ENCODE measurements at places on chromosomes 12 and 14.
A peak's percentile ranks its signal among the peaks of the same experiment; 100 is the strongest.

GRCh38 chr12:62767946-62768345, 167.0 kb downstream of the PPM1H start:
- DNase-seq, result no peak

DNA sequence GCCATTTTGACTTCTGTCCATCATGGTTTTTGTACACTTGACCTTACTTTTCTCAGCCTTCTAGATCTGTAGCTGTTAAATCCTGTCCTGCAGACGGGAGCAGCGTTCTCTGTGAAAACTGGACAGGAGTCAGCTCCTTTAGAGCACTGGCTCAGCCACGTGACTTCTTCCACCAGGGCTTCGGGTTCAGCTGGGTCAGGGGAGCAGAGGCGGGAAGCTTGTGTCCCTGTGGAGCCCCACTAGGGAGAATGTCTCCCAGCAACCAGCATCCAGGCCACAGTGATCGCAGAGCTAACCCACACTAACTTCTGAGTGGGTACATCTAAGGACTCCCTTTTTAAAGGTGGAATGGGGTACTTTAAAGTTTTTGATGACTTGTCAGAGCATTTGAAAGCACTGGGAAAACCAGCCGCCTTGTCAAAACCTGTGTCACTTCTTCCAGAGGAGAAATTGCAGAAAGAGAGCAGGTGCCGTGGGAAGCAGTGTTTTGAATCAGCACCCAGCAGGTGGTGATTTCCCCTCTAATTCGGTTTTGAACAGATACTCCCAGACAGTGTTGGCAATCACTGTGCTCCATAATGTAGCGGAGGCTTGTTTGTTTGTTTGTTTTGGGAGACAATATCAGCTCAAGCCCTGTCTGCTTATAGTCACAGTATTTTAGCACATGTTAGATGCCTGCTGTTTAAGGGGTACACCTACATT, 17.9 kb downstream of the DERA start:
- DNase-seq, result no peak

DNA sequence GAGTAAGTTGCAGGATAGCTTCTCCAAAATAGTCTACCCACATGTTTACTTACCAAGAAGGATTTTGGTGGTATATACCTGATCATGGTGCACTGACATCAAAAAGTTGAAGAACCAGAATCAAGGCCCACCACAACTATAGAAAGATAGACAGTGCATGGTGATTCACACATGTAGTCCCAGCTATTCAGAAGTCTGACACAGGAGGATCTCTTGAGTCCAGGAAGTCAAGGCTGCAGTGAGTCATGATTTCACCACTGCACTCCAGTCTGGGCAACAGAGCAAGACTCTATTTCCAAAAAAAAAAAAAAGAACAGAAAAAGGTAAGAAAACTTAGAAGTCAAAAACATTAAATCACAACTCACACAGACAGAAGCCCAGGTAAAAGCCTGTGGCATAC, 422.2 kb upstream of the FOXG1 start:
- no peak for DNase-seq

DNA sequence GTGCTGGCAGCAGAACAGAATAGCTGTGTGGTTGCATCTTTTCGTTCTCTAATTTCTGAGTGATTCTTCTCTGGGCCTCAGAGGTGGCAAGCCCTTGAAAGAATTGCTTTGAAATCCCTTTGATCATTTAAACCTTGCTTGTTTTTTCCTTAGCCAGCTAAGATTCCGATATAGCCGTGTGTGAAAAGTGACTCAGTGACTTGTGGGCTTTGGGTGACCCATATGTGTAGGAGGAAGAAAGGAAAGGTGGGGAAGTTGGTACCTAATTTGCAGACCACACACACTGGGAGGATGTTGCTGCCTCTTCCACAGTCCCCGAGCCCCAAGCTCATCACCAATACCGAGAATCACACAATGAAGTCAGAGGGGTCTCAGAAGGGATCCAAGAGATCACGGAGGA, 18.8 kb downstream of the SLC24A4 start:
- DNase-seq, result no peak

DNA sequence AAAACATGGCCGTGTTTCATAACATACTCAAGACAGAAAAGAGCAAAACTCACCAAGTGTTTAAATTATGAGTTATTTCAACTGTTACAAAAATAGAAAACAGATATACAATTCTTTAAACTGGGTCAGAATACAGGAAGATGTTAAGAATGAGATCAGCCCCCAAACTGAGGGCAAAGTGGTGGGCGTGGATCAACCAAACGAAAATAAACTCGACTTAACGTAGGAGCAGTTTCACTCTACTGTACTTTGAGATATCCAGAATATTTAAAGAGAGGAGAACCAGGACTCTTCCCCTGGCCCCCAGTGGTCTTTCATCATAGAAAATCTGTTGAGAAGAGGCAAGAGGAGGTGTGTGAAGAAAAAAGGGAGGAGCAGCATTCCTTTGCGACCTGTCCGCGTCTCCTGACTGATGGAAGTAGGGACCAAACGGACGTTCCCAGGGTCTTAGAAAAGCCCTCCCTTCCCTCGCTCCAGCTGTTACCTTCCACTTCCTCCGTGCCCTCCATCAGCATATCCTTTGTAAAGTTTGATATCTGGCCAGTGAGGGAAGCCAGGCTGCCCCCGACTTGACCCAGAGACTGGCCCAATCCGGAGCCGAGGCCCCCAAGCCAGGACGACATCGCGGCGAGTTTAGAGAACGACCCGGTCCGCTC, 668 bp downstream of the TRIP11 start:
- DNase-seq, result peak; percentile 82

DNA sequence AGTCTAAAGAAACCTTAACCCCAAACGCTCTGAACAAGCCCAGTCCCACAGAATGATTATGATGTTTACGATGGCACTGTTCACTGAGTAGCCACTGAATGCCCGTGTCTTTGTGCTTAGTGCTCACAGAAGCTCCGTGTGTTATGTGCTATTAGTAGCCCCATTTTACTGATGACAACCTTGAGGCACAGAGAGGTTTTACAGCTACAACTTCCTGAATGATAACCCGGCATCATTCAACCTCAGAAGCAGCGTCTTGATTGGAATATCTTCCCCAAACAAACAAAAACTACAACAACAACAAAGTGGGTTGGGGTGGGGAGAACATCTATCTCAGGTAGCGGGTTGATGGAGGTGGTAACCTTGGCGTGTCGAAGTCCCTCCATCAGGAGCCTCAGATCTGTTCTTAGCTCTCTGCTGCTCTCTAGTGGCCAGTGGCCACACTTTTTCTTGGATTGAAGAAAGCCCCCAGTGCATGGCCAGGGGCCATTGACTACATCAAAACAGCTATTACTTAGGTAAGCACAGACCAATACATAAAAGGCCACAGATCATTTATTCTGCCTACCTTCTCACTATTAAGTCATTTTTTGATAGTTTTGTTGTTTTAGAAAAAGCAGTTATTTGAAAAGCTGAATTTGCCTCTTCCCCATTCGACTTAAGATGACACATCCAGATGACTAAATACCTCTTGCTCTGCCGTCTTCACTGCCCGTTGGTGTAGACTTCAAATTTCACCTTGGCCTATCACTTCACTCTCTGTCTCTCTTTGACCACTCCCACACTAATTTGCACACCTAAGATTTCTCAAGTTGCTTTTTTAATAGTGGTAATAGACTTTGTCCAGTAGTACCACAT, 376.9 kb downstream of the GALC start:
- DNase-seq, result peak; percentile 65

- no peak for DNase-seq
These were observed 50.9 kb upstream of the BCL7A start for GRCh38 chr12:121970581-121971300.

DNA sequence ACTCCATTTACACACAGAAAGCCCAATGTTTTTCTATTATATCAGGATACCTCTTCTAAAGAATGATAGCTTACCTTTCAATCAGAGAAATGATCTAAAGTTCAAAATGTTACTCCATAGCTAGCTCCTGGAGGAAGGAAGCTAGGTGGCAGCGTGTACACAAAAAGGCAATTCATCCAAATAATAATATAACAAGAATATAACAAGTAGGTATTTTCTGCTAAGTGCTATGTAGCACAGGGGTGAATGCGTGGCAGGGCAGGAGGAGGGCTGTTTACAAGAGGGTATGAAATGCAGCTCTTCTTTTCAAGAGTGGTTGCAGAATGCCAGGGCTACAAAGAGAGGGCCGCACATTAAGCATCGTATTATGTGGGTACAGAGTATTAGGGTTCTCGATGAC, 663 bp upstream of the SNAPC1 start:
- DNase-seq, result no peak

GRCh38 chr14:57854571-57854970, 11.3 kb downstream of the SLC35F4 start:
- no peak for DNase-seq

DNA sequence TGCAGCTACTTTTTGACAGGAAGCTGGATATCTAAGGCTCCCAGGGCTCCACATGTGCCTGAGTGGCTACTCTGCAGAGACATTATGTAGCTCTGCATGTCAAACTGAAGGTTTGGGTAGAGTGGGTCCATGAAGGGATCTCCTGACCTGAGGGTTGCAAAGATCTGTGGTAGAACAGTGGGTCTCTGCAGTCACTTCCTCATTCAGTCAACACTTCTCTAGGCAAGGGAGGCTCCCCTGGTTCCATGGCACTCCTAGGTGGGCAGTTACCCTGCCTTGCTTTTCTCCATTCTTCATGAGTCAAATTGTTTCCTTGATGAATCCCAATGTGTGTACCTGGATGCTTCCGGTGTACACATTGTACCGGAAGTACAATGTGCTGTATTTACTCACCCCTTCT, 57.4 kb downstream of the CMAS start:
- no peak for DNase-seq

GRCh38 chr12:115322275-115322674, 638.3 kb upstream of the TBX3 start:
- no peak for DNase-seq

- no peak for DNase-seq
These were observed 9.7 kb downstream of the PAWR start for GRCh38 chr12:79681008-79681590.

- DNase-seq, result no peak
These were observed 32.7 kb downstream of the CCDC92 start for GRCh38 chr12:123939716-123940626.

GRCh38 chr12:57905812-57906475, 35.4 kb upstream of the ATP23 start:
- no peak for DNase-seq

GRCh38 chr12:107486140-107486892, 199.3 kb upstream of the PWP1 start:
- no peak for DNase-seq

- no peak for DNase-seq
These were observed 125.5 kb upstream of the SRRM4 start for GRCh38 chr12:118855858-118856257.

DNA sequence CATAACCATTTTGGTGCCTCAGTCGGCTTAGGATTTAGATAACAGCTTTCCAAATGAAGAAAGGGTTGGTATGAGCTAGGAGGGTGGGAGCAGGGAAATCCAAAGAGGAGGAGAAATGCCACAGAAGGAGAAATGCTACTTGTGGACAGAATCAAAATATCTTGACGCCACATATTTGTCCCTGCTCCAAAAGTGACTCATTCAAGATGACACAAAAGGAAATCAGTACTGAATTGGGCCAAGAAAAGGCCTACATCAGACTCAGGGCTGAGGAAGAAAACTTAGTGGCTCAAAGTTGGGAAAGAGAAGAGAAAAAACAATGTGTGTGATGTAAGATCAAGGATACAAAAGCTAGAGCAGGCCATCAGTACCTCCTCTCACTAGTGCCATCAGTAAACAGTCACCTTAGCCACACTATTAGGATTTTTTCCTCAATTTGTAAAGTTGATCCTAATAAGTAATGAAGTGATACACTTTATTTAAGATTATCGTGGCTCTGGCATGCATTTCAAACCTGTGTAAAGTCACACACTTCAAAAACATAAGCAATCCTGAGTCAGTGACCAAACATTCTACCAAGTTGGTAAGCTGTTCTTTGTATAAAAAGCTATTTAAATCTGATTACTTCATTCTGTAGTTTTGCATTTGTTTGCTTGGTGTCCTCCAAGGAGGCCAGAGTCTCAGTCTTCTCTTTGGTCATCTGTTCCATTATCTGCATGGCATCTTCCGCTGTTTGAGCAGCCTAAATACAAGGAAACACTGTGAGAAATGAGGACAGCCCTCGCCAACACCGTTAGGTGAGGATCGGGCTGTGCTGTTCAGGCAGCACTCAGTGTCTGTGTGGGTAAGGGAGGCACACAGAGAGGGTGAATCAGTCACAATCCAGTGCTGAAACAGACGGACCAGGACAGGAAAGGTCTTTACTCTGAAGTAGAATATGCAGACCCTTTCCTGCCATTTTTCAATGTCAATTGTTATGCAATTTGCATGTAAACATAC, 52.6 kb upstream of the VPS33A start:
- no peak for DNase-seq

- no peak for DNase-seq
These were observed 73.8 kb upstream of the ANKS1B start for GRCh38 chr12:100058482-100059029.

- no peak for DNase-seq
These were observed 31.5 kb downstream of the TTC7B start for GRCh38 chr14:90784621-90785270.

- no peak for DNase-seq
These were observed 152.3 kb downstream of the DIO2 start for GRCh38 chr14:80059041-80059440.

DNA sequence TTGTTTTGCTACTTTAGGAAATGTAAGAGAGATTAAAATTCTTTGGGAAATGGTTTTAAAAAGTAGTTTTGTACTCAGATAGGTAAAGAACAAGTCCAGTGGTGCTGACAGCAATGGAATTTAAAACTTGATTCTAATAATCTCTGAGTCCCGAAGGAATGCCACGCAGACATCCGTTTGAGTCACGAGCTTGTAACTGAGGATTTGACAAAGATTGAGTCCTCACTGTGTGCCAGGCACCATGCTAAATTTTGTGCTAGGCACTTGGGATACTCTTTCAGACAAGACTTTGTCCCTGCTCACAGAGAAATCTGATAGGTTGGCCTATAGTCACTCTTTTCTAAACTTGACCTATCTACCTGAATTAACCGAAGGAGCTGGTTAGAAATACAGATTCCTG, 12.7 kb downstream of the FLRT2 start:
- no peak for DNase-seq

DNA sequence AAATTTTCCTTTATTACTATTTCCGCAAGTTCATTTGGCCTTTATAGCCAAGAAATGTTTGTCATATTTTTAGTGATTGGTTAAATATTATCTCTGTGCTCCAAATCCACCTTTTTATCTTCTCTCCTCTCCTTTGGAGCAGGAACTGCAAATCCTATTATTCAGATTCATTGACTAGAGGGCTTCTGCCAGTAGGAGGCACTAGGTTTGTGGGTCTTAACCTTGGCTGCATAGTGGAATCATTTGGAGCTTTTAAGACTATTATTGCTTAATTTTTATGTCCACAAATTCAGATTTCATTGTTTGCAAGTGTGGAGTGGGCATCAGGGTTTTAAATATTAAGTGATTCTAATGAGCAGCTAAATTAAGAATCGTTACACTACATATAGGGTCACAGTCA, 75.3 kb upstream of the SYT10 start:
- DNase-seq, result no peak

GRCh38 chr14:68318828-68319227, 474.0 kb downstream of the ZFP36L1 start:
- DNase-seq, result no peak

- no peak for DNase-seq
These were observed 29.3 kb downstream of the SLC38A2 start for GRCh38 chr12:46343118-46343852.
